ENCODE measurements at places on chromosomes 3 and 15.

- DNase-seq: no peak
Measured at GRCh38 chr3:107987036-107987939, 103.5 kb downstream of the CD47 start.

DNA sequence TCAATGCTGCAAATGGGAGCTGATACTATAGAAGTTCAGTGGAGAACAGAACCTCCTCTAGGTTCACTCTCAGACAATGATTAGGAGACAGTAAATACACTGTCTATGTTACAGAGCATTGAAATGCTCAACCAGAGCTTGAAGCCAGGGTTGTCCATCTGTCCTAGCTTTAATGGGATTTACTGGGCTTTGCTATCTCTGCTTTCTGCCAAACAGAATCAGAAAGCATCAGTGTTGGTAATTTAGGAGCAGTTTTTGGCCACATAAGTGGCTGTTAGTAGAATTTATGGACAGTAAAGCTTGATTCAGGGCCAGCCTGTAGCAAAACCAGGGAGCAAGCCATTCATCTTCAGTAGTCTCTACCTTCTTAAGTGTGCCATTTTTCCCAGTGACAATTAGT lies 396.3 kb downstream of the LSAMP start:
- no peak for DNase-seq

DNA sequence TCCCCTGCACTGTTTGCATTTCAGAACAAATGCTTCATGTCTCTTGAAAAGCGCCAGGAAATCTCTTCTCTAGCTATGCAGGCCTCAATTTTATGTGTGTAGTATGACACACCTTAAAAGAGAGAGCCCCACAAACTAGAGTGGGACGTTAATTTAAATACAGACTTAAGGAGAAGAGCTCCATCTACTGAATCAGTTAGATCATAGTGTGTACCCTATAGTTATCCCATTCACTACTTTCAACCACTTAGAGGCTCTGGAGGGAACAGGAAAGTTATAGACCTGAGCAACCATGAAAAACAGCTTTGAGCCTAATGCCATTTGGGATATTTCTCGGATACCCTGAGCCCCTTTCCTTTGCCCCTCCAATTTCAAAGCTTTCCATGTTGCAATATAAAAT lies 153.7 kb downstream of the TIGIT start:
- DNase-seq: no peak

DNA sequence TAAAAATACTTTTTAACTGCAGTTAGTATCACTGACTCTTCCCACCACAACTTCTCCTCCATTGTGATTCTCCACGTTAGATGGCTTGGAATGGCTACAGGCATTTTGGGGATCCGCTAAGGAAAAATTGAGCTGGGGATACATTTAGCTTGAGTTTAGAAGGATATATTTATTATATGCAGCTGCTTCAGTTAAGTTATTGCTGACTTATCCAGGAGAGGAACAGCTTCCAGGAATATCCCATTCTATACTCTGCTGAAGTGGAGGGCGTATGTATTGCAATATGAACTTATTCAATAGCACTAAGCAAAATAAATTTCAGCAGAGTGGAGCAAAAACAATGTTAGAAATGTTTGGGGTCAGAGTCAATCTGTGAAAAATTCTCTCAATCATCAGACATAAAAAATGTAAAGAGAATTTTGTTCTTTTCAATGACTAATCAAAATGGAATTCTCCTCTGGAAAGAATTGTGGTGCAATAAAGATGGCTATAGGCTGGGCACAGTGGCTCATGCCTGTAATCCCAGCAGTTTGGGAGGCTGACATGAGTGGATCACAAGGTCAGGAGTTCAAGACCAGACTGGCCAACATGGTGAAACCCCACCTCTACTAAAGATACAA lies 84.7 kb downstream of the NCEH1 start:
- DNase-seq: no peak

DNA sequence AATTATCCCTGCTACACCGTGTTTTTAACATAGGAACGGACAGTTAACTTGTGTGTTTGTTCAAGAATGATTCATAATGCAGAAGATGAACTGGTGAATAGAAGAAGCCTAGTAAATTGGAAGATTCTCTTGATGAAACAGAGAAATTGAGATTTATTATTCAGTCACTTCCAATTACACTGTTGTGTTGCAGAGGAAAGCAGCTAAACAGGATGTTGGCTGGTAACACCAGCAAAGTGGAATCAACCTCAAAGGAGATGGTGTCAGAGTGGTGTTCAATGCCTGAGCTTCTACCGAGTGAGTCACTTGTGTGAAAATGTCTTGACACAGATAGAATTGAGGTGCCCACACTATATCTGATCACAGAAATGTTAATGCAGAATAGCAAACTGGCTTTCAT lies 399.6 kb downstream of the LPP start:
- peak; percentile 1 for DNase-seq

DNA sequence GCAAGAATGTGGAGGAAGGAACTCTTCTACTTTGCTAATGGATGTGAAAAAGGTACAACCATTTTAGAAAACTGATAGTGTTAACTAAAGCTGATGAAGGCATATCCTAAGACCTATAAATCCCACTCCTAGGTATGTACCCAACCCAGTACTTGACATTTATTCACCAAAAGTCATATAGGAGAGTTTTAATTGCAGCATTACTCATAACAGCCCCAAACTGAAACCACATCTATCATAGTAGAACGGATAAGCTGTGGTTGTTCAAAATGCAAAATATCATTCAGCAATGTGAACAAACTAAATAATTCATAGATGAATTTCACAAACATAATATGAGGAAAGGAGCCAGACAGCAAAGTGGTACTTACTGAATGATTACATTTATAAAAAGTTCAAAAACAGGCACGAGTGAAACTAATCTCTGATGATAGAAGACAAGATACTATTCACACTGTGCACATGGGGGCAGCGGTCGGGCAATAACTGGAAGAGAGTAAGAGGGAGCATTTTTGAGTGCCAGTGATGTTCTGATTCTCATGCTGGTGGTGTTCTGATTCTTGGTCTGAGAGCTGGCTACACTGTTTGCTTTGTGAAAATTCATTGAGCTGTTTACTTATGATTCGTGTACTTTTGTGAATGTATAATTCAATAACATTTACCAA lies 34.3 kb downstream of the GOLIM4 start:
- DNase-seq: no peak

- no peak for DNase-seq
Measured at GRCh38 chr15:60715859-60716258, 236.9 kb upstream of the ICE2 start.

DNA sequence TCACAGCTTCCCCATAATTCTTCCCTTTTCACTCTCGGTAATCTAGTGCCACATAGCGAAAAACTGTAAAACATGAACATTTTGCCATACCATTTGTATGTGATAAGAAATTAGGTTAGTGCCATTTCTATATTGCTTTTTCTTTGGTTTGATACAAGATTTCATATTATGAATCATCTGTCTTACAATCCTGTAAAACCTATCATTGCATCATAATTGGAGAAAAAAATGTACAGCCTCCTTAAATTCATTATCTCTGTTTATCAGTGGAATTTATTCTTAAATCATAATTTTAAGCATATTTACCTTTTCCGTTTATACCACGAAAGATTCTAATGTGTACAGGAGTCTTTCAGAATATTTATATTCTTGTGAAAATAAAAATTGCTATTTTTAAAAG lies 23.8 kb downstream of the SEC62 start:
- no peak for DNase-seq

DNA sequence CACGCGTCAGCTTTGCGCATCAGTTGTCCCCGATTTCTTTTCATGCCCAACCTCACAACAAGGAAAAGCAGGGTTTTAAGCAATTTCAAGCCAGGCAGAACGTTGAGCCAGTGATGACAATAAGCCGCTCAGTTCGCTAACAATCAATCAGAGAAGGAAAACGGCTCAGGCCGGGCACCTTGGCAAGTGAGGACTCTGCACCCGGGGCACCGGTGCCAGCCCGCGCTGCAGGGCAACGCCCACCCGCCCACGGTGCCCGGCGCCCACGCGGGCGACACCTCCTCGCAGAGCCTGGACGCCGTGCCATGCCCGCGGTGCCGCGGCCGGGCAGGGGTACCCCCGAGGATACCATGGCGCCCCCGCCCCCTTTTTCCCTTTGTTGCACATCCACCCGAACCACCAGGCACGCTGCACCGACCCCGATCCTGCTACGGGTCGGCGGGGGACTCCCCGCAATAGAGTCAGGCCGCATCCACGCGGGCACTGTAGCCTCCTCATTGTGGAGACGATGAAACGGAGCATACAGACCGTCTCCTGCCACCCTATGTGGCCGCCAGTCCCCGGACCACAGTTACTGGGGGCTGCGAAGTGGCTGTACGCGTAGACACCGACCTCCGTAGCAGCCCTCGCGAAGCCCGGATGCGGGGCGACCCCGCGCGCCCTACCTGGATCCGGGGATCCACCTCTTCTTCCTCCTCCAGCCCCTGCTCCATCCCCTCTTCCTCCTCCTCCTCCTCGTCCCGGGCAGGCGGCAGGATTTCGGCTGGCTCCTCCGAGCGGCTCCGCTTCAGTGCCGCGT lies 581 bp downstream of the SH3BP5 start:
- DNase-seq: peak; percentile 40

DNA sequence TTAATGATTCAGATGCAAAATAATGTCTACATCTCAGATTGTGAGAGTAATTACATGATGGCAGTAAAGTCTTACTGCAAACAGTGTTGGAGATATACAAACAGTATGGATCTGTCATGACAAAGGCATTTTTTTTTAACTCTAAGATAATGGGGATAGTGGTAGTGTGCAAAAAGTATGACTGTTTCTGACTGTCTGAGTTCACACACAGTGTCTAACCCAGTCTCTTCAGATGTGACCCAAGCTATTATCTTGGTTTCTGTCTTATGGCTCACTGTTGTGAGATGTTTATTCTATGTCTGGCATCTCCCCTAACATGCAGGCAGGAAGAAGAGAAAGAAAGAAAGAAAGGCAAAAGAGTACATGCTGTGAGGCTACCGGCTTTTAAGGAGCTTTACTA lies 17.0 kb downstream of the RPL39L start:
- no peak for DNase-seq

DNA sequence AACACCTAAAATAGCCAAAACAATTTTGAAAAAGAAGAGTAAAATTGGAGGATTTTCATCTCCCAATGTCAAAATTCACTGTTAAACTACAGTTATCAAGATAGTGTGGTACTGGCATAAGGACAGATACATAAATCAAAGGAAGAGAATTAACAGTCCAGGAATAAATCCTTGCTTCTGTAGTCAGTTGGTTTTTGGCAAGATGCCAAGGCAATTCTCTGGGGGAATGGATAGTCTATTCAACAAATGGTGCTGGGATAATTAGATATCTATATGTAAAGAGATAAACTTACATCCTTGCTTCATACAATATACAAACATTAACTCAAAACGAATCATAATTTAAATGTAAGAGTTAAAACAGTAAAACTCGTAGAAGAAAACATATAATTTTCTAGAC lies 57.9 kb upstream of the SELENOK start:
- no peak for DNase-seq

- DNase-seq: peak; percentile 41
Measured at GRCh38 chr3:185308126-185308754, 54.4 kb upstream of the EHHADH start.

DNA sequence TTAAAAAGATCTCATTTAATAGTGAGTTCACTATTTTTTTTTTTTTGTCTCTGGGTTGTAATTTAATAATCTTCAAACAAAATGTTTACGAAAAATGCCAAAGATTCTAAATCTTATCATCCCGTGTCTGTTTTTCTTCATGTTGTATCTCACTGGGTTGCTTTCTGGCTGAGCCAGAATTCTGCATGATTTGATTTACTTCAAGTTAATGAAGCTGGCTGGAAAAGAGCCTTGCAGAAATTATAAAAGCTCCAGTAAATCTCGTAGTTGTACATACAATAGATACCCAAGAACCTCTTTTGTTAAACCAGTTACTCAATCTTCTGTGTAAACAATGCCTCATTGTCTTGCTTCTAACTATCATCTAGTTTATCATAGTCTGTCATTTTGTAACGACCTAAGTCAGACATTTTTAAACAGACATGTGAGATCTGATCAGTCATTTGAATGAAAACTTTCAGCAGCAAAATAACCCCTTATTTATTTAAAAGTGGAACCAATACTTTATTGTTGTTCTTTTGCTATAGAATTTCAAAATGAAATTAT lies 249.0 kb downstream of the MCTP2 start:
- no peak for DNase-seq

DNA sequence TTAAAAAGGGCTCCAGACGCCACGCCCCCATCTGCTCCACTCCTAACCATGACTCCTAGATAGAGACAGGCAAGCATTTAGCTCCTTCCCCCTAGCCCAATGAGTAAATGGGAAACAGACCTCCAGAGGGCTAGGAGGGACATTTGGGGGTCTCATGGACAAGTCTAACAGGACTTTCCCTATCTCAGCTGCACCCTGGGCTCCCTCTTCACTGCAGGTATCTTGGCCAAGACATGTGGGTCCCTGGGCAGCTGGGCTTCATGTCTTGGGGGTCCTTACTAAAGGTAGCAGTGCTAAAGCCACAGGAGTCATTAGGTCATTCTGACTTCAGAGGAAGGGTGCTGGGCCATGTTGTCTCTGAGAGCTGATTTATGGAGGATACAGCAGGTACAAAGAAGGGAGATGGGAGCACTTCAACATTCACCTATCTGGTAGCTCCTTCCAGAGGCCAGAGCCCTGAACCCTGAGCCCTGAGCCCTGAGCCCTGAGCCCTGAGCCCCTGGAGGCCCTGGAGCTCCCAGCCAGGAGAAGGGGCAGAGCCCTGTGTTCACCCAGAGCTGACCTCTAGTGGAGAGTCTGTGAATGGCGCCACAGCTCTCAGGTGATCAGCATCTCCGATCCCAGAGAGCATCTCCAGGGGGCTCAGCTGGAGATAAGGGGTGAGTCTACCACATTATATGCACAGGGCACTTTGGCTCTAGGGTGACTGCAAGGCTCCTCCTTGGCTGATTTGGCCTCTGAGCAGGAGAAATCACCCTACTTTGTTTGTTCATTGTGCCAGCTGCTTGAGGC lies 40.1 kb upstream of the EPHB1 start:
- DNase-seq: peak; percentile 44

DNA sequence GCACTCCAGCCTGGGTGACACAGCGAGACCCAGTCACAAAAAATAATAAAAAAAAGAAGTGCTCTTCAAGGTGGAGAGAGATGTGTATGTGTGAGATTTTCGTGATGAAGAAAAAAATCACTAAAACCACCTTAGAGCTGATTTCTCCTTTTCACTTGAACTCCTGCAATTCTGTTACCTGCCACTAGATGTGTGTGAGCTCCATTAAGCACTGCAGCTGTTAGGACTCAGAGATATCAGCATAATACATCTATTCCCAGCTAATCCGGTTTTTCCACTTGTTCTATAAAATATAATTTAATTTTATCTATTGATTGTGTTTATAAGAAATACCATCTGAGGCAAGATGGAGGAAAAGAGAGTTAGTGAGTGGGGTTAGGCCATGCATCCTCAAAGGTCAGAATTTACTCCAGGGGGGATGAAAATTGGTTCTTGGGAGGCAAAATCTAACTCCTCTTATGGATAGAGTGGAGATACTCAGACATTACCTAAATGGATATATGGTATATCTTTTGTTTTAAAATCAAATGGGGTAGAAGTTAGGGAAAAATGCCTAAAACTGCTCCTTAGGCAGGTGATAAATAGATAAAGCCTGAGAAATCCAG lies 152.7 kb downstream of the IL20RB start:
- no peak for DNase-seq

- no peak for DNase-seq
Measured at GRCh38 chr3:56983427-56983826, 77.0 kb upstream of the SPATA12 start.

Measured in activated naive CD8-positive, alpha-beta T cell treated with anti-CD3 and anti-CD28 coated beads, Interleukin-2, amount 50 U/mL, for 24 hours (primary cell).